ENCODE measurements at places on chromosomes 3 and 15.

GRCh38 chr3:59908280-59908679 is 858.5 kb upstream of the CFAP20DC start:
- DNase-seq = no peak

GRCh38 chr15:76253691-76254473 is 57.4 kb downstream of the ETFA start:
- DNase-seq = no peak

GRCh38 chr15:25909806-25910205 is 46.7 kb upstream of the ATP10A start:
- no peak for DNase-seq

GRCh38 chr3:158103081-158103886 is 2.9 kb downstream of the SHOX2 start:
- no peak for DNase-seq

DNA sequence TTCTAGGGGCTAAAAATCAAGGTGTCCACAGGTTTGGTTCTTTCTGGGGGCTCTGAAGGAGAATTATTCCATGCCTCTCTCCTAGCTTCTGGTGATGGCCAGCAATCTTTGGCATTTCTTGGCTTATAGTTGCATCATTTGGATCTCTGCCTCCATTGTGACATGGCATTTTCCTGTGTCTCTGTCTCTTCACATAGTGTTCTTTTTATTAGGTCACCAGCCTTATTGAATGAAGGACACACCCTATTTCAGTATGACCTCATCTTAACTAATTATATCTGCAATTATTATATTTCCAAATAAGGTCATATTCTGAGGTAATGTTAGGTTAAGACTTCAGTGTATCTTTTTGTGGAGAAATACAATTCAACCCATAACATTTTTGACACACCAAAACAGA is 3.2 kb upstream of the GBE1 start:
- DNase-seq = no peak

GRCh38 chr3:146396792-146397191 is 72.6 kb downstream of the PLSCR2 start:
- no peak for DNase-seq

GRCh38 chr3:69710153-69710977 is 28.9 kb upstream of the MITF start:
- no peak for DNase-seq

DNA sequence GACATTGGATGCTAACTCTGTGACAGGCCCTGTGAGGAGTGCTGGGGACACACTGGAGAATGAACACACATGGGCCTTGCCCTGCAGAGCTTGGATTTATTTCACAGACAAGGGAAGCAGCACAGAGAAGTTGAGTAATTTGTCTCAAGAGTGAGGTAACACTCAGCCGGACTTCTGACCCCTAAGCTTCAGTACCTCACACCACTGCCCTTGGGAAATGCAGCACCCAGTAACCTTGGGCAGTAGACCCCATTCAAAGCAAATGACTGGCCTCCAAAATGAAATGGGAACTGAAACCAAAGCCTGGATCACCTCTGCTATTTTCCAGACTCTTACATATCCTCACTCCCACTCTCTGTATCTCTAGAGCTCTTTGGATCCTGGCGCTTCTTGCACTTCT is 37.3 kb downstream of the RFT1 start:
- DNase-seq = no peak

DNA sequence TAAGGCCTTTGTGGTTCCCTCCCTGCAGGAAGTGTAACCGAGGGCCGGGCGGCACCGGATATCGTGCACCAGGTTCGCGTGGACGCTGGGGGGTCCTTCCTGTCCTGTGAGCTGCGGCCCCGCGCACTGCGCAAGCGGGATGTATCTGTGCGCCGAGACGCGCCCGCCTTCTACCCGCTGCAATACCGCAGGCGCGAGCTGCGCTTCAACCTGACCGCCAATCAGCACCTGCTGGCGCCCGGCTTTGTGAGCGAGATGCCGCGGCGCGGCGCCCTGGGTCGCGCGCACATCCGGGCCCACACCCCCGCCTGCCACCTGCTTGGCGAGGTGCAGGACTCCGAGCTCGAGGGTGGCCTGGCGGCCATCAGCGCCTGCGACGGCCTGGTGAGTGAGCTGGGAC is 35.9 kb downstream of the SAXO2 start:
- no peak for DNase-seq

DNA sequence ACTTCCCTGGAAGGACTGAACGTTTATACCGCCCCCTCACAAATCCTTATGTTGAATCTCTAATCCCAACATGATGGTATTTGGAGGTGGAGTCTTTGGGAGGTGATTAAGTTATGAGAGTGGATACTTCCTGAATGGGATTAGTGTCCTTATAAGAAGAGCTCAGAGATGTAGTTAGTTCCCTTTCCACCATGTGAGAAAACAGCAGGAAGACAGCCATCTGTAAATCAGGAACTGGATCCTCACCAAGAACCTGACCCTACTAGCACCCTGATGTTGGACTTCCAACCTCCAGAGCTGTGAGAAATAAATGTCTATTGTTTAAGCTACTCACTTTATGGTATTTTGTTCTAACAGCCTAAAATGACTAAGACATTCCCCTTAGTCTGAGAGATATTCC is 33.3 kb upstream of the SACM1L start:
- DNase-seq = no peak

- no peak for DNase-seq
Observed at GRCh38 chr3:10166213-10166604, 1.5 kb downstream of the IRAK2 start.

All from AG09319 (cell line).